Activated T-cell treated with anti-CD3 and anti-CD28 coated beads, Interleukin-2, amount 50 U/mL, for 4 hours (primary cell): ENCODE measurements at places on chromosomes 16 and 17.

DNA sequence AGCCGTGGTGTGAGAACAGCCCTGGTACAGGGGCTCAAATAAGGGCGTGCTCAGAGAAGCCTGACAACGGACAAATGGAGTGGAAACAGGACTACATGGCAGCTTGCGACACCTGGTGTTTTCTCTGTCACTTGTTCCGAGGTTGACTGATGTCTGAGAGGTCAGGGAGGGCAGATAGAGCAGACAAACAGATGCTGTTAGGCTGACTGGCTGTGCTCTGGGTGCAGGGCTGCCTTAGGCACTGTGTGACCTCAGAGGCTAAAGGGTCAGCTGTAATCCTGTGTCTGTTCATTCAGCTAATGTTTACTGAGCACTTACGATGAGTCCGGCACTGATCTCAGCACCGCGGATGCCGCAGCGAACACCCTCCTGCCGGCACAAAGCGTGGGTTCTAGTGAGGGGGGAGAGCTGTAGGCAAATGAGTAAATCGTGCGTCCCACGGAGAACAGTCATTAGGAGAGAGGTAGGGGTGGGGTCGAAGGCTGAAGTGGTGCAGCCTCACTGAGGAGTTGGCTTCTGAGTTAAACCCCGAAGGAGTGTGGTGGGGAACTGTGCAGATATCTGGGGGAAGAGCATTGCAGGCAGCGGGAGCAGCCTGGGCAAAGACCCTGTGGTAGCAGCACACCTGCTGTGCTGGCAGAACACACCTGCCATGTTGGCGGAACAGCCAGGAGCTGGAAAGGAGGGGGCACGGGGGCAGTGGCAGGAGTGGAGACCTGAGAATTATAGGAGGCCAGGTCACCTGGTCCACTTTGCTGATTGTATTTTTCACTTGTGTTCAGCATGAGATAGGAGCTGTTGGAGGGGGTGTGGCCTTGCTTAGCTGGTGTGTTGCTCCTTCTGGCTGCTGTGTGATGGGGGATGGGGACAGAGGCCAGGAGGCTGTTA lies 35.0 kb downstream of the GPT2 start:
- no peak for DNase-seq

DNA sequence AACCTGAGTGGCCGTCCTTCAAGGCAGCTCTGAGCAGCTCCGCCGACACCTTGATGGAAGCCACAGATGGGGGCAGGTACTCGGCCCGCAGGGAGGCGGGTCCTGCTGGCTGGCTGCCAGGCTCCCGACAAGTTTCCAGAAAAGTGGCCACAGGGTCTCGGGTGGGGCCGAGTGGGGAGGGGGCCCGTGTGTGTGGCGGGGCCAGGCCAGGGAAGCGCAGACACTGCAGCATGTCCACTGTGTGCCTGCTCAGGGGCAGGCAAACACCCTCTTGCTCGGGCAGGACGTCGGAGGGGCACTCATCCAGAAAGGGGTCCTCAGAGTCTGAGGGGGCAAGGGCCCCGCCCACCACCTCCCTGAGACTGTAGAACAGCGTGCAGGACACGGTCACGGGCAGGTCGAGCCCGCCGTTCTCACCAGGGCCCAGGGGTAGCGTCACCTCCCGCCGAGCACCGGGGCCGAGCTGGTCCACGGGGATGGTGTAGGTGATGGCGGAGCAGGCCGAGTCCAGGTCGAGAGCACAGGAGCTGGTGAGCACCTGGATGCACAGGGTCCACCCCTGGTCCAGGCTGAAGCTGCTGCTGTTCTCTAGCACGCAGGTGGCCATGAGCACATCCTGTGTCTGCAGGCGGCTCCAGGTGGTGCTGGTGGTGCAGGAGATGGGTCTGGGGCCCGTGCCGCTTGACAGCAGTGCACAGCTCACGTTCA lies 5.1 kb downstream of the FAAP100 start:
- DNase-seq: no peak

GRCh38 chr17:66702106-66702936 lies 132.6 kb upstream of the CACNG5 start:
- no peak for DNase-seq

DNA sequence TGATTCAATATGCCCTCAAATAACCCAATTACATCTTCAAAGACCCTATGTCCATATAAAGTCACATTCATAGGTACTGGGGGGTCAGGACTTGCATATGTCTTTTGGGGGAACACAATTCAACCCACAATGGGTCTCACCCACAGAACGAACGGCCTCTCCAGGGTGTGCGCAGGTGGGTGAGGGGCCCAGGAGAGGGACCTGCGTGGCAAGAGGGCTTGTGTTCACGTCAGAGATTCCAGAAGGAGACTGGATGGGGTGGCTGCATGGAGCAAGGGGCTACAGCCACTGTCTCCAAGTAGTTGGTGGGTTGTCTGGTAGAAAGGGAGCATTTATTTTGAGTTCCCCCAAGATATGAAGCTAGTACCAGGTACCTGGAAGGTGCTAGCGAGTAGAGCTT lies 212.2 kb downstream of the SEC14L1 start:
- DNase-seq: no peak

GRCh38 chr16:8943001-8943763 lies 20.5 kb downstream of the USP7 start:
- no peak for DNase-seq

DNA sequence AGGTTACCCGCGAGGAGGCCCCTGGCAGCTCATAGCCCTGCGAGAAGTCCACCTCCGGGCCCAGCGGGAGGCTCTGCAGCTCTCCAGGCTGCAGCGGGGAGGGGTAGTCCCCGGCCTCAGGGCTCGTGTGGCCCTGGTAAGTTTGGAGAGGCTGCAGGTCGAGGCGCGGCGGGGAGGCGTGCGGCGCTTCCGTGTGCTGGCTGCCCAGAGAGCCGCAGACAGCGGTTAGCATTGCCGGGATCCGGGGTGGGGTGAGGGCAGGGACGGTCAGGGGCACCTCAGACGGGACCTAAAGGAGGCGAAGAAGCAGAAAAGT lies 2.8 kb downstream of the SP6 start:
- DNase-seq: no peak

DNA sequence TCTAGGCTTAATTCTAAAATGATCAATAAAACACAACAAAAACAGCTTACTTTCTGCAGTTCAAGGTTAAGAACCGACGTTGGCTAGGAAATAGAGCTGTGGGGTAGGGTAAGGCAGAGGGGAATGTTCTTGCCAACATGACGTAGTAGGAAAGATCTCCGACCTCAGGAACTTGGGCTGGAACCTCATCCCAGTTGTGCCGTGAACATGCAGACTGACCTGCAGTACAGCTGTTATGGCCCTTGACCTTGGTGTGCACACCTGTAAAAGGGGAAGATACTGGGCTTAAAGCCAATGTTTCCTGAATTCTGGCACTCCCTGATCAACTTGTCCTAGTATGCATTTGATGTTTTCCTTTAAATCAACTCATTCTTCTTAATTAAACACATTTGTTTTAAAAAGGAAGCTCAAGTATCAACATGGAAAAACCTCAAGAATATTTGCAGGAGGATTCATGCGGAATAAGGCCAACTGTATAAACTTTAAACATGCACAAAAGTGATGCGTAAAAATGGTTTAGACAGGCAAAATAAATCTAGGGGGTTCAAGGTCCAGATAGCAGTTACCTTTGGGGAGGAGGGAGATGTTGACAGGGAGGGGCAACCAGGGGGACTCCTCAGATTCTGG lies 14.2 kb upstream of the SLC6A2 start:
- DNase-seq: no peak

- peak; percentile 85 for DNase-seq
These were observed at the start of gene CAMTA2 for GRCh38 chr17:4986951-4987766. Gene CAMTA2, minus strand, starts transcription at chr17:4987675. Its CDS starts 1,453 bp downstream, at chr17:4986222.

DNA sequence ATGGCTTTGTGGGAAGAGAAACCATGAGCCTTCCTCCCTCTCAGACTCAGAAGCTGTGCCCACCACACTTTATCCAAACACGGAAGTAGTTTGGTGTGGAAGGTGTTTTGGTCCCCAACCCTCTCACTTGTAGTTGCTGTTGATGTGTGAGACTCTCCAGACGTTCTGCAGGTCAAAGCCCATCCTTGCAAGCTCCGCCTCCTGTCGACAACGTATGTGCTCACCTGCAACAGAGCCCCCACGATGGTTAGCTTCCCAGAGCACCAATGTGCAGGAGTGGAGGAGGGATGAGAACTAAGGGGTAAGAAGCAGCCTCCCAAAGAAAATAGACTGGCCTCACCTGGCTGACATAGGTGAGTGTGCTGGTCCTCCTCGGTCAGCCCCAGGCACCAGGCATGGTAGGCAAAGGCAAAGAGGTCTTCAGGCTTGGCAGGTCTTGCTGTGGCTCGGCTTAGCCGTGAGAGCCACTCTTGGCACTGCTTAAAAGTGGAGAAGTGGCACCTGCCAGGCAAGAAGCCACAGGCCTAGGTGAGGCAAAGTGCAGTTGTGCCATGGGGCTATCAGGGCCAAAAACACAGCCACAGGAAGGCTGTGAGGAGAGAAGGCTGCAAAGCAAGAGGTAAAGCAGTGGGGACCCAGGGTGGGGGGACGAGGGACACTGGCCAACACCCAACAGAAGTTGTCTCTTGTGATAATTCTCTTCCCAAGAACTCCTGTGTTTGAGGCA lies 5.9 kb downstream of the MTMR4 start:
- DNase-seq: no peak

GRCh38 chr16:4058386-4058785 lies 57.9 kb downstream of the ADCY9 start:
- DNase-seq: no peak

GRCh38 chr17:3935825-3936355 lies 19.6 kb upstream of the P2RX1 start:
- no peak for DNase-seq

- DNase-seq: no peak
These were observed 117.3 kb downstream of the ADCY9 start for GRCh38 chr16:3998793-3999478.

GRCh38 chr17:68910789-68911431 lies 44.3 kb downstream of the ABCA8 start:
- no peak for DNase-seq

GRCh38 chr17:82257473-82257872 lies 16.0 kb downstream of the CSNK1D start:
- DNase-seq: peak; percentile 63

- DNase-seq: no peak
These were observed 546 bp upstream of the PSMD7 start for GRCh38 chr16:74296104-74296431.

DNA sequence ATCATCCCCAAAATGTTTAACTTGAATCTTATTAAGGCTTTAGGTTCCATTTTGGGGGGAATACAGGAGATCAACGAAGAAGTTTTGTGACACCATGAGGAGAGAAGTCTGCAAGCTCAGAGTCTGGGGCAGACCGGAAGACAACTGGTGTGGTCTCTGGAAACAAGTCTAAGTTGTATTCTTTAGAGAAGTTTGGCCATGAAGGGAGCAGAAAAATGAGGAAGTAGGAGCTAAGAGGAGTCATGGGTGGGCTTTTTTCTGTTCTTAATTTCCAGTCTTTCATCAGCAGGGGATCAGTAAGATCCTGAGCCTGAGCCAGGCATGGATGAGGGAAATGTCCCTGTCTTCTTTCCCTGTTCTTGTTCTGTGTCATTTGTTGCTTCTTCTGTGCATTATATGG lies 35.8 kb upstream of the NF1 start:
- DNase-seq: no peak

GRCh38 chr16:16183562-16183961 lies 39.7 kb downstream of the ABCC6 start:
- DNase-seq: no peak

GRCh38 chr16:90020838-90021382 lies 1.7 kb upstream of the DBNDD1 start:
- no peak for DNase-seq

DNA sequence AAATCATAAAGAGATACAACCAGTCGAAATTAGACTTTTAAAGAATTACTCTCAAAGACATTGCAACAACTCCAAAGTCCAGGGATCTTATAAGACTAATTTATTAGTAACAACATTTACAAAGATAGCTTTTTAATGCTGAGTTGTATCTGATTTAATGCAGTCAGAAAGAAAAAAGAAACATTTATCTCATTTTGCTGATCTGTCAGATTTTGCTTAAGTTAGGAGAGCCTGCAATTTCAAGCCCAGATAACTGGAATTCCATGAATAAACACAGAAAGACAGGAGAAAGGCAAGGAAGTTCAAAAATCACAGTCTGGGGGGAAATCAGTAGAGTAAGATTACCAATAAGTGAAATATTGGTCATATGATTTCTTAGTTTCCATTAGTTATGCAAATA lies 22.9 kb downstream of the SLFN11 start:
- no peak for DNase-seq

DNA sequence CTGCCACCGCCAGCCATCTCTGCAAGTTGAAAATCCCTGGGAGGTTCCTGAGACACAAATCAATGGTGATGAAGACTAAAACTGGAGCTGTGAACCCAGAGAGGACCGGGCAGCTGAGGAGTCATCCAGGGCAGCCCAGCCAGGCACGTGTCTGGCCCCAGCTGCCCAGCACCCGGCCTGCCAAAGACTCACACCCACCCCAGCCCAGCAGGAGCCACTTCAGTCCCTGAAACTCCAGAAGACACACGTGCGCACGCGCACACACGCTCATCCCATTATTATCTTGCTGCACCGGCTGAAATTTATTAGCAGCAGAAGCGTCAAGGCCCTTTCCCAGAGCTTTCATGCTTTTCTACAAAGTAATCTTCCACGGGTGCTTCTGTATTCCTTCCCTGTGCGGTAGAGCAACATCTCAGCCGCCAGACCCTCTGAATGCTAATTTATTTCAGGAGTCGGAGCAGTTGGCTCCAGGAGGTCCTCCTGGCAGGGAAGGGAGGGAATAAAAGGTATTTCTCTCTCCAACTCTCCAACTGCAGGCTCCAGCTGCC lies 59.8 kb upstream of the RBFOX3 start:
- no peak for DNase-seq

DNA sequence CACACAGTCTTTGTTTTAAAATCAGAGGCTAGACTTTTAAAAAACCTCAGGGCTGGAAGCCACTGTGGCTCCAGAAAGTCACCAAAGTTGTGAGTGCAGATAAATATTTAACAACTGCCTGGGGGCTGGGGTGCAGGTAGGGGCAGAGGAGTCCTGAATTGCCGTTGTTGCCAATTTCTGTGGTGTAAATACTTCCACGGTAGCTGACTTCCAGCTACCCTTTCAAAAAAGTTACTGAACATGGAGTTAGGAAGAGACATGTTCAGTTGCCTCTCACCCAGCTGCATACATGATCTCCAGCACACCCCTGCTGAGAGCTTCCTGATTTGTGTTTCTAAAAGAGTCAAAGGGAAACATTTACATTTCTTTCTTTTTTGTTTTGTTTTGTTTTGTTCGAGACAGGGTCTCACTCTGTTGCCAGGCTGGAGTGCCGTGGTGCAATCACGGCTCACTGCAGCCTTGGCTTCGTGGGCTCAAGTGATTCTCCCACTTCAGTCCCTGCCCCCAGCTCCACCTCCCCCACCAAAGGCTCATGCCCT lies 58.7 kb downstream of the PLXDC1 start:
- DNase-seq: no peak

GRCh38 chr16:19127674-19128131 lies 13.9 kb downstream of the ITPRIPL2 start:
- DNase-seq: no peak

GRCh38 chr16:13307255-13307654 lies 405.9 kb downstream of the SHISA9 start:
- DNase-seq: no peak

DNA sequence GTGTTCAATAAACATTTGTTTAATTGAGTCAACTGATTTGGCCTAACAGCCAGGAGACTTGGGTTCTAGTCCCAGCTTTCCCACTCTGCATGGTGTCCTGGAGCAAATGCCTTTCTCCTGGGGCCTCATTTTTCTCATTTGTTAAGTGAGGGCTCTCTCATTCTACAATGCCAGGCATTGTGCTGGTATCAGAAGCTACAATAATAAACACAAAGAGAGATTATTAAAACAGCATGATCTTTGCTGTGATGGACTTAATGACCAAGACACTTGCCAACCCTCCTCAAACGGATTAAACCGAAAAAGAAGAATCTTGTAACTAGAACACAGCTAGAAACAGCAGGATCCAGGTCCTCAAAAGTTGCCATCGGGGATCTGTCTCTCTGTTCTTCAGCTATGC lies 4.8 kb upstream of the VAMP2 start:
- DNase-seq: no peak
